SJSA1 (cell line): ENCODE measurements at places on chromosomes 13 and 19. TPM values are rescaled to one million over a fixed set of nuclear protein-coding genes. Genes with fewer than 3 reads are reported as not detected.

GRCh38 chr13:44172281-44172810 is 201.3 kb upstream of the SERP2 start:
- DNase-seq: no peak
- no peaks in the 10 kb centered on the region for H3K27me3 ChIP-seq
- no peak overlapping the region for H3K27ac ChIP-seq
- no peak overlapping the region for H3K4me3 ChIP-seq
- H3K4me1 ChIP-seq: peaks cover 6% of the 10 kb centered on the region; the same call in 1 of the 2 replicates
- no peaks in the 10 kb centered on the region for H3K36me3 ChIP-seq

GRCh38 chr19:38033658-38034491 is 126.9 kb downstream of the SIPA1L3 start:
- peaks cover 11% of the 10 kb centered on the region; the same call in 1 of the 2 replicates for H3K36me3 ChIP-seq
- no peak for DNase-seq
- no peak overlapping the region for H3K27ac ChIP-seq
- no peaks in the 10 kb centered on the region for H3K27me3 ChIP-seq

DNA sequence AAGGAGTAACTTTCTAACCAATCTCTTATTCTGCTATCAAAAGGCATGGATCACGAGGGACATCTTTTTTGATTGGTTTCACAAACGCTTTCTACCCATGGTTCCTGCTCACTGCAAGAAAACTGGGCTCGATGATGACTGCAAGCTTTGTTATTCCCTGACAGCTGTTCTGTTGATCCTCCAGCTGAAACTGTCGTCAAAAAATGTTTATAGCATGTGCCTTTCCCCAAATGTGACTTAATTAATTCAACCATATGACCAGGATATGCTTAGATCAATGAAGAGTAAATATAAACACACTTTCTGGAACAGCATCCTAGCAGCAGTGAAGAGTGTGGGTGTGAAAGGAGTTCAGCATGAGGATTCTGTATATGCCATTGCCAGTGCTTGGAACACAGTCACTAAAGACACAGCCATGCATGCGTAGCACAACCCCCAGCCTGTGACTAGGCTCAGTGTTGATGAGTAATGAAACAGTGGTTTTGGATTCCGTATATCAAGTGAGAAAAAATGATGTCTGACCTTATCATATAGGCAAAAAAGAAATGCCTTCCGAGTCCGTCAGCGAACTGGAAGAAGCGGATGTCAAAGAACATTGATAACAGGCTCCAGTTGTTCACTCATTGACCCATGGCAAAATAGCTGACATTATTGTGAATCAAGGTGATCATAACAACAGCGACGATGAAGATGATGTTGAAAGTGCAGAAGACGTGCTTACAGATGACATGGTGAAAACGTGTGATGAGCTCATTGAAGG is 347.4 kb downstream of the FGF9 start:
- H3K27me3 ChIP-seq: no peaks in the 10 kb centered on the region
- H3K27ac ChIP-seq: no peak overlapping the region
- DNase-seq: no peak
- no peak overlapping the region for H3K4me3 ChIP-seq
- no peaks in the 10 kb centered on the region for H3K36me3 ChIP-seq

- H3K36me3 ChIP-seq: peaks cover 40% of the 10 kb centered on the region
- no peak for DNase-seq
- no peaks in the 10 kb centered on the region for H3K27me3 ChIP-seq
- H3K27ac ChIP-seq: no peak overlapping the region
- H3K4me3 ChIP-seq: no peak overlapping the region
Observed at GRCh38 chr13:45015300-45015699, 26.0 kb downstream of the GPALPP1 start.

GRCh38 chr13:99467764-99468163 is 33.5 kb upstream of the TM9SF2 start:
- H3K4me1 ChIP-seq: peaks cover 22% of the 10 kb centered on the region
- no peak overlapping the region for H3K27ac ChIP-seq
- no peaks in the 10 kb centered on the region for H3K27me3 ChIP-seq
- H3K36me3 ChIP-seq: no peaks in the 10 kb centered on the region

GRCh38 chr13:102799426-102800144 is 666 bp downstream of the BIVM start:
- peaks cover 37% of the 10 kb centered on the region for H3K4me1 ChIP-seq
- no peaks in the 10 kb centered on the region for H3K27me3 ChIP-seq

DNA sequence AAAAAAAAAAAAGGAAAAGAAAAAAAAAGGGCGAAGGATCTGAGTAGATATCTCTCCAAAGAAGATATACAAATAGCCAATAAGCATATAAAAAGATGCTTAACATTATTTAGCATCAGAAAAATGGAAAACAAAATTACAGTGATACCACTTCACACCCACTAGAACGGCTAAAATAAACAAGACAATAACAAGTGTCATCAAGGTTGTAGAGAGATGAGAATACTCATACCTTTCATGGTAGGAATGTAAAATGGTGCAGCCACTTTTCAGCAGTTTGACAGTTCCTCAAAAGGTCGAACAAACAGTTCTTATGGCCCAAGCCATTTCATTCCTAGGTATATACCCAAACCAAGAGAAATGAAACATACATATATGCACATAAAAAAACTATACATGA is 33.5 kb downstream of the FOXO1 start:
- no peaks in the 10 kb centered on the region for H3K36me3 ChIP-seq
- H3K4me1 ChIP-seq: no peaks in the 10 kb centered on the region
- H3K27ac ChIP-seq: no peak overlapping the region
- no peak for DNase-seq

GRCh38 chr19:53792721-53793433 is 31.2 kb downstream of the NLRP12 start:
- peak; percentile 55 for DNase-seq
- no peaks in the 10 kb centered on the region for H3K27me3 ChIP-seq
- no peak overlapping the region for H3K4me3 ChIP-seq
- H3K36me3 ChIP-seq: no peaks in the 10 kb centered on the region

DNA sequence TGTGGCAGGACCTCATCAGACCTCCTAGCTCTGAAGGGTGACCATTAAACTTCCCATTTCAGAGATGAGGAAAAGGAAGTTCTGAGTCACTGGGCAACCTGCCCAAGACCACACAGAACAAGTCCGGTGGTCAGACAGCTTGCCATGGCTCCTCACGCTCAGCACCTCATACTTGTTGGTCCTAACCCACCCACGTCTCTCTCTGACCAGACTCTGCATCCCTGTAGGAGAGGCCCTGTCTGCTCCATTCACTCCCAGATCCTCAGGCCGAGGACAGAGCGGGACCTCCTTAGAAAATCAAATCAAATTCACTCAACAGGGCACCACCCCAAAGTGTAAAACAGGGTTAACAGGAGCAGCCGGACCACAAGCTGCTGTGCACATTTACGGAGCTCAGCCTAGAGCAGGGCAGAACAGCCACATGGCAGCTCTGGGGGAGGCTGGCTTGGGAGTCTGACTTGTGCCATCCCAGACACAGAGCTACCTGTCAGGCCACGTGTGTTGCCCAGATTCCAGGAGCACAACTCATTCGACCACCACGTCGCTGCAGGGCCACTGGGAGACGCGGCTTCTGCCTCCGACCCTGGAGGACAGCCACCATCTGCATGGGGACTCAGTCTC is 1.7 kb downstream of the MIER2 start:
- DNase-seq: peak; percentile 91
- H3K4me1 ChIP-seq: peaks cover 34% of the 10 kb centered on the region
- peak overlapping the region; percentile 85 for H3K4me3 ChIP-seq
- H3K27me3 ChIP-seq: no peaks in the 10 kb centered on the region
- peaks cover 51% of the 10 kb centered on the region for H3K36me3 ChIP-seq

DNA sequence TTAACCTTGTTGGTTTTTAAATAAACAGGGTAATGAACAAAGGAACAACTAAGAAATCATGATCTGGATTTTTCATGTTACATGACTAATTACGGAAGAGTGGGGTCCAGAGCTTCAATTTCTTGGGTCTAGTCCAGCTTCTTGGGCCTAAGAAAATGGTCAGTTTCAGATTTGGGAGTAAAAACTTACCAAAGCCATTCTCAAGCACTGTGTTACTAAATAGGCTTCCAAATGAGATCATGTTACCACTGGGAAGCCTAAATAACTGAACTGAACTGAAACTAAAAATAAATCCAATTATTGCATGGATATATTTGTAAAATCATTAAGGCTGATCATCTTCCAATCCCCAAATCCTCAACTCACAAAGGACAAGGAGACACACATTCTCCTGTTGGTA is 13.9 kb downstream of the TBC1D4 start:
- no peaks in the 10 kb centered on the region for H3K4me1 ChIP-seq
- no peak overlapping the region for H3K27ac ChIP-seq
- no peaks in the 10 kb centered on the region for H3K36me3 ChIP-seq
- no peak overlapping the region for H3K4me3 ChIP-seq
- H3K27me3 ChIP-seq: peaks cover 5% of the 10 kb centered on the region; the same call in 1 of the 2 replicates
- no peak for DNase-seq

GRCh38 chr19:703651-704446 is 4.9 kb upstream of the PALM start:
- H3K27me3 ChIP-seq: peaks cover 6% of the 10 kb centered on the region; the same call in 1 of the 2 replicates
- DNase-seq: peak; percentile 64
- H3K4me3 ChIP-seq: no peak overlapping the region
- H3K27ac ChIP-seq: no peak overlapping the region
- no peaks in the 10 kb centered on the region for H3K36me3 ChIP-seq

- H3K4me1 ChIP-seq: no peaks in the 10 kb centered on the region
- DNase-seq: no peak
Observed at GRCh38 chr13:94188201-94188854, 291.2 kb downstream of the DCT start.

GRCh38 chr19:15187026-15188007 is 13.5 kb downstream of the NOTCH3 start:
- no peaks in the 10 kb centered on the region for H3K4me1 ChIP-seq
- no peak for DNase-seq
- peaks cover 69% of the 10 kb centered on the region for H3K36me3 ChIP-seq
- no peak overlapping the region for H3K27ac ChIP-seq
- no peaks in the 10 kb centered on the region for H3K27me3 ChIP-seq

- H3K27me3 ChIP-seq: no peaks in the 10 kb centered on the region
- no peak for DNase-seq
- H3K36me3 ChIP-seq: no peaks in the 10 kb centered on the region
- no peak overlapping the region for H3K27ac ChIP-seq
- no peaks in the 10 kb centered on the region for H3K4me1 ChIP-seq
Observed at GRCh38 chr19:29893606-29894284, 48.3 kb upstream of the URI1 start.

GRCh38 chr13:23751195-23751594 is 138.0 kb downstream of the MIPEP start:
- peaks cover 30% of the 10 kb centered on the region for H3K4me1 ChIP-seq
- H3K27ac ChIP-seq: no peak overlapping the region
- no peaks in the 10 kb centered on the region for H3K36me3 ChIP-seq

DNA sequence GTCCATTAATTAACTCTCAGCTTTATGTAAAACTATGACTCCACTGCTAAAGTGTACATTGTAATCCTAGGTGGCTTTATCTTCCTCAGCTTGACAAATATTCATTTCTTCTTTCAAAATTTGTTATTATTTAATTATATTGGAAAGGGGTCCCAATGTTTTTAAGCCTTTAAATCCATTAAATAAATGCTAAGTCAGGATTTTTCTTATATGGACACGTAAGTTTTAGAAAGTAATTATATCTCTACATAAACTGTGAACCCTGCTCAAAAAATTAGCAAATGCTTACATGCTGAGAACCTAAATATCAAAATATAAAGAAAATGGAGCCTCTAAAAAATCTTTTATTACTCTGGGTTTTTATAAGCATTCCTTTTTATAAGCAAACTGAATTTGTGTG is 78.2 kb upstream of the MIR17HG start:
- no peaks in the 10 kb centered on the region for H3K27me3 ChIP-seq
- no peaks in the 10 kb centered on the region for H3K4me1 ChIP-seq
- no peak overlapping the region for H3K27ac ChIP-seq
- no peak for DNase-seq
- H3K36me3 ChIP-seq: no peaks in the 10 kb centered on the region
- H3K4me3 ChIP-seq: no peak overlapping the region

DNA sequence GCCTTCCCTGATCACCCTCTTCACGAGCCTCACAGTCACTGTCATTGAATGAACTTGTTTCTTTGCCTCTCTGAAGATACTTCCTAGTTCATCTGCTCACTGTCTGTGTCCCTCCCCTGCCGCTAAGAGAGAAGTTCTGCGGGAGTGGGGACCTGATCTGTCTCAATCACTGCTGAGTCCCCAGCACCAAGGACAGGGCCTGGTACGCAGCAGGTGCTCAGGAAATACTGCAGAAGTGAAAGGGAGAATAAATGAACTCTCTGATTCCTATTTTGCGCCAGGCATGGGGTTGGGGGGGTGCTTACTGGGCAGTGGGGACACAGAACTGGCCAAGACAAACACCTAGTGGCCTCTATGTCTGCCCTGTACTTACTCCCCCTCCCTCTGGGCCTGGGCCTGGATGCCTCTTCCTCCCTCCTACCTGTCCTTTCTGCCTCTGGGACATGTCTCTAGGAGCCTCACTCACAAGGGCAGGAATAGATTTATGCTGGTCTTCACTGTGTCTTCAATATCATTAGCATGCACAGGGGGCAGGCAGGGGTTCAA is 17.5 kb downstream of the FCGBP start:
- no peaks in the 10 kb centered on the region for H3K36me3 ChIP-seq
- H3K27ac ChIP-seq: no peak overlapping the region
- no peak overlapping the region for H3K4me3 ChIP-seq
- DNase-seq: peak; percentile 21
- H3K4me1 ChIP-seq: no peaks in the 10 kb centered on the region
- H3K27me3 ChIP-seq: no peaks in the 10 kb centered on the region

GRCh38 chr13:61415749-61416148 is at the start of gene PCDH20:
TSS of gene PCDH20 (minus strand) at chr13:61415849. CDS start at chr13:61415158, 691 bp downstream.
- no peaks in the 10 kb centered on the region for H3K4me1 ChIP-seq
- no peak for DNase-seq
- H3K27me3 ChIP-seq: peaks cover 6% of the 10 kb centered on the region; the same call in 1 of the 2 replicates

GRCh38 chr13:44895264-44895952 is 93.9 kb downstream of the NUFIP1 start:
- DNase-seq: no peak
- H3K36me3 ChIP-seq: no peaks in the 10 kb centered on the region
- H3K4me3 ChIP-seq: no peak overlapping the region

DNA sequence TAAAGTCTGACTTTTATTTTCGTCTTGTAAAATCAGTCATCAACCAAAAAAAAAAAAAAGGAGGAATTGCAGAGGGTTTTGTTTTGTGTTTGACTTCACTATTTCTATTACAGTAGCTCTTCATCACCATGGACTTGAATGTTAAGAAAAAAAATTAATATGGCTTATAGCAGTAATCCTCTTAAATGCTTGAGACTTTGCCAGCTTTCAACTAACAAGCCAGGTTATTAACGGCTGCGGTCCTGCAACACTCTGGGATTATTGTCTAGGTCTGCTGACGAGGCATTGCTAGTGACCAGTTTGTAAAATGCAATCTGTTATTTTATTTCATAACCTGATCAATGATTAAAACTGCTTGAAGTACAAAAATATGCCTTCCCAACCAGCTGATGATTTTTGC is 647.2 kb upstream of the KLHL1 start:
- H3K27me3 ChIP-seq: no peaks in the 10 kb centered on the region
- DNase-seq: no peak
- H3K36me3 ChIP-seq: no peaks in the 10 kb centered on the region
- H3K4me3 ChIP-seq: no peak overlapping the region
- H3K4me1 ChIP-seq: no peaks in the 10 kb centered on the region
- no peak overlapping the region for H3K27ac ChIP-seq

- peaks cover 87% of the 10 kb centered on the region for H3K4me1 ChIP-seq
- peak; percentile 85 for DNase-seq
- peaks cover 76% of the 10 kb centered on the region for H3K36me3 ChIP-seq
- peak overlapping the region; percentile 93 for H3K4me3 ChIP-seq
- H3K27me3 ChIP-seq: no peaks in the 10 kb centered on the region
- H3K27ac ChIP-seq: peak overlapping the region; percentile 72
Observed at GRCh38 chr13:110307767-110308655, 927 bp downstream of the COL4A2 start.

Gene MARK4
- total RNA-seq: 11.3 and 15.6 TPM in 2 replicates

Gene AZU1
- not detected in 2 replicates for total RNA-seq

Gene ERICH6B
- total RNA-seq: not detected in 2 replicates

Gene PALM3
- total RNA-seq: not detected in 2 replicates
